ENCODE measurements at places on chromosomes 3 and 15. TPM values are rescaled to one million over a fixed set of nuclear protein-coding genes. Genes with fewer than 3 reads are reported as not detected.

The RPUSD3 gene
- polyA plus RNA-seq = 53.8 TPM

DNA sequence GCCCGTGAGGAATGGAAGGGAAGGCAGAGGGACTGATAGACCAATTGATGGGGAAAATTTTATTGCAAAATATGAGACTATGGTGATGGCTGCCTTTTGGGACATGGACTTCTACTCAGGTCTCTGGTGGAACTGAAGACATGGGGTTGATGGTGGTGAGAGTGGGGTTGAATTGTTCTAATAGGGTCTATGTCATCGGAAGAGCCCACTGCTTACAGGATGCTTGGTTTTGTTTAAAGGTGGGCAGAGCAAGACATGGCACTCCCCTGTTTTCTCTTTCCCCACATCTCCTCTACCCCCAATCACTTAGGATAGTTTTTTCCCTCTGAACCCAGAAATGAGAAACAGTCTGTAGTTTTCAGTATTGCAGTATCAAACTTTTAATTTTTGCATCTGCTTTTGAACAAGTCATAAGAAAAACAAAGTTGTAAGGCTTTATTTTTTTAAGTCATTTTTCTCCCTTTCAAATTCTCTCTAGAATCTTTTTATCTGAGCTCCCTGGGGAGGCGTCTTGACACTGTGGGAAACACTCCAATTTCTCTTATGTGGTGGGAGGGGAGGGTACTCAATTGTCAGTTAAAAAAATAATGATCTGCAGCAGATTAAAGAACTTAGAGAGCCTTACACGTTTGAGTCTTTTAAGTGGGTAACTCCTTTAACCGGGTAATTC is 276.2 kb upstream of the TBC1D5 start:
- no peak for DNase-seq

DNA sequence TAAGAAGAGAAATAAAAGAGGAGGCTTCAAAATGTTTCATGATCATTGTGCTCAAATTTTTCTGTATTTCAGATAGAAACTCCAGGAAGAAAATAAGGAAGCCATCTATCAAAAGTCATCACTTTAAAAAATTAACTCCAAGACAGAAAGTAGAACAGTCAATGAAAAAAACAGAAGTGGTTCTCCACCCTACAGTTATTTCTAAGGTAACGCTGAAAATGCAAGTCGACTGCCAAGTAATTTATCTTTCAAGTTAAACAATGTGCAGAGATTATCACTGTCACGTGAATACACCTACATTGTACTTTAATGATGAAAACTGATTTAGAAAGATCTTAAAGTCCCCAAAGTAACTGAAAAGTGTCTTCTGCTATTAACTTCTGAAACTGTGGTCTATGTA is 78.5 kb upstream of the SNRPA1 start:
- DNase-seq = no peak

- peak; percentile 47 for DNase-seq
These were observed 7.8 kb upstream of the POMGNT2 start for GRCh38 chr3:43113671-43114070.

The MORC1 gene
- 0.14 TPM for polyA plus RNA-seq

The REC114 gene
- not detected for polyA plus RNA-seq
